Activated CD8-positive, alpha-beta memory T cell treated with anti-CD3 and anti-CD28 coated beads for 48 hours (primary cell): ENCODE measurements at places on chromosomes 7 and 10.
A peak's percentile ranks its signal among the peaks of the same experiment; 100 is the strongest.

- no peak for DNase-seq
These were observed 168.3 kb downstream of the BMPER start for GRCh38 chr7:34073676-34074075.

DNA sequence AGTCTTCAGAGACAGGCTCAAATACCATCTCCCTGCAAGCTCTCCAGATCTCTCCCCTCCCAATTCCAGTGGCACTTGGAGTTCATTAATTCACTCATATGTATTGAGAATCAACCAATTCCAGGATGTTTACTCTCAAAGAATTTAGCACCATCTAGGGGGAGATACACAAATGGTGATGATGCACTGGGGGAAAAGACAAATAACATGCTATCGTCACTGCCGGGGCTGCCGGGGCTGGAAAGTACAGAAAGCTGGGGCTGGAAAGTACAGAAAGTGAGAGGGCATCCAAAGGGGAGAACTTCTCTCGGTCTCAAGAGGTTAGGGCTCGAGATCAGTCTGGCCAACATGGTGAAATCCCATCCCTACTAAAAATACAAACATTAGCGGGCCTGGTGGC is 118.7 kb downstream of the MKX start:
- DNase-seq, result no peak

GRCh38 chr10:73771722-73772280 is 10.0 kb upstream of the CHCHD1 start:
- peak; percentile 56 for DNase-seq

- DNase-seq, result no peak
These were observed 455.0 kb downstream of the CCSER2 start for GRCh38 chr10:84783386-84783785.

DNA sequence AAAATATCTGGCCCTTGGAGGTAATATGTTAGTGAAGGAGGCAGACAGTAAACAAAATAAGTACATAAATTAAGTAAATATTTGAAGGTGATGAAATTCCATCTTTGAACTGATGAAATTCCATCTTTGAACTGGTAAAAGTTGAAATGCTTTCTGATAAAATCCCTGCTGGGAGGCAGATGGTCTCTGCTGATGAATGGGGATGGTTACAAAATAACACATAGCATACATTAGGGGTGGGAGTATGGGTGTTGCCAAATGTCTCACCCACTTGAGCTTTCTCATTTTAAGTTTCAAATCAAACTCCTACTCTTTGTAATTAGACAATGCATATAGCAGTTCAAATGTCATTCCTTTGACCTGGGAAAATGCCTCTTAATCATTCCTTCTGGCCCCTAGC is 77.5 kb upstream of the SORCS3 start:
- DNase-seq, result no peak

GRCh38 chr10:1365540-1366321 is 309.5 kb downstream of the WDR37 start:
- DNase-seq, result no peak

DNA sequence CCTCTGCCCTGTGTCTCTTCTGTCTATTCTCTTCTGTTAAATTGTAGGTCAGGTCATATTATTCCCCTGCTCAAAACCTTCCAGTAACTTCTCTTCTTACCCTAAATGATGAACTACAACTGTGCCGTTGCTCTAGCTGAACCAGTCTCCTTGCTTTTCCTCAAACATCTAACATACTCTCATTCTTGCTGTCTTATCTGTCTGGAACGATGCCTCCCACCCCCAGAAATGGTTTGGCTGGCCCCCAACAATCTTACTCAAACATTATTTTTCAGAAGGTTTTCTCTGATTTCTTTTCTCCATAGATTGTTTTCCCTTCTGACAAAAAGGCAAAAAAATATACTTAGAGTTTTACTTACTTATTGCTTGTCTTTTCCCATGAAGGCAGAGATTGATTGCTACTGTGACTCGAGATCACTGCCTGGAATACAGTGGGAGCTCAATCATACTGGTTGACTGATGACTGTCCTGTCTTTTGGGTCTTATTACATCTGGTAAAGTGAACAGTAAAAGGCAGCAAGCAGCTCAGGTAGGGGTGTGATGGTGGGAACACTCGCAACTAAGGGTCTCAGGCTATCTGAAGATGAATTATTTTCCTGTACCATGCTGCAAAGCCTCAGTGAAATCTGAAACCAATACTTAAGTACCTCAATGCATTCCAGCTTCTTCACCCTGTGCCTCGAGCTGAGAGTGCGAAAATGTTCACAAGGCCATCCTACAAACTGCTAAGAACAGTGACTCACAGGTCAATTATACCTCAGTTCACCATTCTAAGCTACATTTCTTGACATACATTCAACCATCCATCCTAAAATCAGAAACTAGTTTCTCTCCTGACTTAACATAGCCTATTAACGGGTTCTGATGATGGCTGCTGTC is 67.6 kb downstream of the DNMBP start:
- DNase-seq, result no peak

DNA sequence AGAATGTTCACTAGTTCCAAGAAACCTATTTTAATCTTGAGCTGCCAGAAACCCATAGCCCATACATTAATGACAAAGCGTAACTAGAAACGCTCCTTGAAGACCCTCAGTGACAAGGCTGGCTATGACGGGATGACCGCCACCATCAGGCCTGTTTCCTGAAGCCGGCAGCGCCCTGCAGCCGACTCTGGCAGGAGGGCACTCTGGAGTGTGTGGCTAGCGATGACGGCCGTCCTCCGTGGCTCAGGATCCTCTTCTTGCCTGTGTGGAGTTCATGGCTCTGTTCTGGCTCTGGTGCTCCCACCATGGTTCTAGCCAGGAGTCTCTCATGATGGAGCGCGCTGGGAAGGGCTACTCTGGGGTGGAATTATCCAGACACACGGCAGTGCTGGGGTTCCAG is 224.1 kb downstream of the ADARB2 start:
- no peak for DNase-seq

DNA sequence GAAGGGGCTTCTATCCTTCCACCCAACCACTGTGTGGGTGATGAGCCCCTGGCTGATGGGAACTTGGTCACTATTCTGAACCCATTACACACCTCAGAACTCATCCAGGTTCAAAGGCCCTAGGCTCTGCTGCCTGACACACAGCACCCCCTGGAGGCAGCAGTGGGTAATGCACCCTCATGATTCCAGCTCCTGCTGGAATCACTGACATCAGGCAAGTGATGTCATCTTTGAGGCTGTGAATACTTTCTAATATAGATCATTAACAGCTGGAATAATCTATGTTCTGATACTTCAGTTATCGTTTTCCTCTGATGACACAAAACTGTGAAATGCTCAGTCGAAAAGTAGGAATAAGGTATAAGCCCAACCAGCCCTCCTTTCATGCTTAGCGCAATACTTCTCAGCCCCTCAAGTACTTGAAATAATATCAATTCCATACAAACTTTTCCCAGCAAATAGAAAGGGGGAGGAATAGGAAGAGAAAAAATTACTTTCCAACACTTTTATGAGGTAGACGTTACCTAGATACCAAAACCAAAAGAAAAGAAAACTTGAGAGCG is 7.5 kb upstream of the RBP3 start:
- peak; percentile 30 for DNase-seq

DNA sequence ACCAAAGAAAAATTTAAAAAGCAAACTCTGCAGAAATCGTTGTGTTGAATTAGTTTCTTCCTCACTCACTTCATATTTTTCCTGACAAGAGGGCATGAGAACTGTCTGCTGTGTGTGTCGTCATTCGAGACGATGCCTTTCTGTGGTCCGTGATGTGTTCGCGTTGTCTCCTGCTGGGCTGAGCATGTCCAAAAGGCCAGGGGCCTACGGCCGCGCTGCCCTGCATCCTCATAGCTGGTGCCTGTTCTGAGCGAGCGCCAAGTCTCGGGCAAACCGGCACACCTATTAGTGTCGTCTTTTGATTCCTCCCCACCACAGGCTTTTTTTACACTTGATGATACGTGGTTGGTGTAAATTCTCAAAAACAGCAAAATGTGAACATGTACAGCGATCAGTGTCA is 27.4 kb downstream of the WDR37 start:
- no peak for DNase-seq

DNA sequence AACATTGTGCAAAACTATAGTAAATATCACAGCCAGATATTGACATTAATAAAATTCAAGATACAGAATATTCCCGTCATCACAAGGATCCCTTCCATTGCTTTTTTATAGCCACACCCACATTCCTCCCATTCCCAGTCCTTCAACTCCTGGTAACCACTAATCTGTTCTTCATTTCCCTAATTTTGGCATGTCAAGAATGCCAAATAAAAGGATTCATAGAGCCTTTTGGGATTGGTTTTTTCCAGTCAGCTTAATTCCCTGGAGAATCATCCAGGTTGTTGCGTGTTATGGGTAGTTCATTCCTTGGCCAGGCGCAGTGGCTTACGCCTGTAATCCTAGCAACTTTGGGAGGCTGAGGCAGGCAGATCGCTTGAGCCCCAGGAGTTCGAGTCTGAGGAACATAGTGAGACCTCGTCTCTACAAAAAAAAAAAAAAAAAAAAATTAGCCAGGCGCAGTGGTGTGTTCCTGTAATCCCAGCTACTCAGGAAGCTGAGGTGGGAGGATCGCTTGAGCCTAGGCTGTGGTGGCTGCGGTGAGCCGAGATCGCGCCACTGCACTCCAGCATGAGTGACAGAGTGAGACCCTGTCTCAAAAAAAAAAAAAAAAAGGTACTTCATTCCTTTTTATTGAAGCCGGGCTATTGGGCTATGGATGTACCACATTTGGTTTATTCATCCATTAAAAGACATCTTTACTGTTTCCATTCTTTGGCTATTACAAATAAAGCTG is 2.7 kb downstream of the OGDH start:
- DNase-seq, result no peak

- no peak for DNase-seq
These were observed 1034.5 kb upstream of the LRRTM3 start for GRCh38 chr10:65891073-65891981.

DNA sequence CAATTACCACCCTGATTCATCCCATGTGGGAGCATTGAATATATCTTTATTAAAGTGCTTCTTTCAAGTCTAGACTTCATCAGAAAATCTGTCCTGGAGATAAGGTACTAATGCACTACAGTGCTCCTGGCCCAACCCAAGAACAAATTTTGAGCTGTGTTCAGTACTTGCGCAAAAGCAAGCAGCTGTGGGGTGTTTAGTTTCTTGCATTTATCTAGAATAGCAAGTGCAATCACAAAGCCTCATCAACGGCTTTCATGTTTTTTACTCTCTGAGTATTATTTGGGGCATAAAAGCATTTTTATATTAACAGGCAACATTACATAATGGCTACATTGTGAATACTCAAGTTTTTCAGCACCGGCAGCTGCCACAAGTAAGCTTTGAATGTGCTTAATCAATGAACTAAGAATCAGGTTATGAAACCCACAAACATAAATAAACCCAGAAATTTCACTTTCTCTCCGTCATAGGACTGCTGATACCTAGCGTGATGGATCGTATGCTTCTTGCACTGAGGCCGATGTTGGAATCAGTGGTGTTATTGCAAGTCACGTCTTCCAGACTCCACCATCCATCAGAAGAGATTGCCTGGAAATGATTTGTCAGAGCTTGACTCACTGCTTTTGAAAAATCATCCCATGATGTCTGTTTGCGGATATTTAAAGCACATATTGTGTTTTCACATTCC is 113.1 kb downstream of the CTTNBP2 start:
- DNase-seq, result no peak

GRCh38 chr7:87027900-87028299 is 31.6 kb downstream of the ELAPOR2 start:
- DNase-seq, result no peak

DNA sequence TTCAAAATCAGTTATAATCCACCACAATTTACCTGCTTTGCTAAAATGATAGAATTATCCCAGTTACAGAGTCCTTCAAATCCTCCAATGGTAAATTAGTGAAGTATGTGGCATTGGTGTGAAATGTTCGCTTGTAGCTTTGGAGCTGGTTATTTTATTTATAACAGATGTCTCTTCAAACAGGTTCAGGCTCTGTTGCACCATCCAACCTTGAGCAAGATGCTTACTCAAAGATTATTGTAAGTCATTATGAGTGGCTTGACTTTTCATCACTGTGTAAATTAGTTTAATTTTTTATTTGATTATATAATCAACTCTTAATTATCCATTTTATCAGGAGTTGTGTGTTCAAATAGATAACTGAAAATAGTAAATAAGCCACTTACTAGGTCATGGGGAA is 99.4 kb downstream of the BTRC start:
- no peak for DNase-seq

GRCh38 chr7:24965831-24966708 is 13.9 kb downstream of the OSBPL3 start:
- DNase-seq, result no peak

DNA sequence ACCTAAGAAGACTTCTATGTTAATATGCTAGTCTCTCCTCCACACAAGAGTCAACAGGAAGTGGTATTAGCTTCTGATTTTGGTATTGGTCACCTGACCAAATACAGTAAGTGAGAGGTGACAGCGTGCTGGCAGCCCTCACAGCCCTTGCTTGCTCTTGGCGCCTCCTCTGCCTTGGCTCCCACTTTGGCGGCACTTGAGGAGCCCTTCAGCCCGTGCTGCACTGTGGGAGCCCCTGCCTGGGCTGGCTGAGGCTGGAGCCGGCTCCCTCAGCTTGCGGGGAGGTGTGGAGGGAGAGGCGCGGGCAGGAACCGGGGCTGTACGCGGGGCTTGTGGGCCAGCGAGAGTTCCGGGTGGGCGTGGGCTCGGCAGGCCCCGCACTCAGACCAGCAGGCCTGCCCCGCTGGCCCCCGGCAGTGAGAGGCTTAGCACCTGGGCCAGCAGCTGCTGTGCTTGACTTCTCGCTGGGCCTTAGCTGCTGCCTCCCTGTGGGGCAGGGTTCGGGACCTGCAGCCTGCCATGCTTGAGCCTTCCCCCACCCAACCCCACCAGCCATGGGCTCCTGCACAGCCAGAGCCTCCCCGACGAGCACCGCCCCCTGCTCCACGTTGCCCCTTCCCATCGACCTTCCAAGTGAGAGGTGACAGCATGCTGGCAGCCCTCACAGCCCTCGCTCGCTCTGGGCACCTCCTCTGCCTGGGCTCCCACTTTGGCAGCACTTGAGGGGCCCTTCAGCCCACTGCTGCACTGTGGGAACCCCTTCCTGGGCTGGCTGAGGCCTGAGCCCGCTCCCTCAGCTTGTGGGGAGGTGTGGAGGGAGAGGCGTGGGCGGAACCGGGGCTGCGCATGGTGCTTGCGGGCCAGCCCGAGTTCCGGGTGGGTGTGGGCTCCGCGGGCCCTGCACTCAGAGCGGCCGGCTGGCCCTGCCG is 4.2 kb upstream of the ACSL5 start:
- DNase-seq, result no peak
